ENCODE measurements at places on chromosomes 7 and 10.

DNA sequence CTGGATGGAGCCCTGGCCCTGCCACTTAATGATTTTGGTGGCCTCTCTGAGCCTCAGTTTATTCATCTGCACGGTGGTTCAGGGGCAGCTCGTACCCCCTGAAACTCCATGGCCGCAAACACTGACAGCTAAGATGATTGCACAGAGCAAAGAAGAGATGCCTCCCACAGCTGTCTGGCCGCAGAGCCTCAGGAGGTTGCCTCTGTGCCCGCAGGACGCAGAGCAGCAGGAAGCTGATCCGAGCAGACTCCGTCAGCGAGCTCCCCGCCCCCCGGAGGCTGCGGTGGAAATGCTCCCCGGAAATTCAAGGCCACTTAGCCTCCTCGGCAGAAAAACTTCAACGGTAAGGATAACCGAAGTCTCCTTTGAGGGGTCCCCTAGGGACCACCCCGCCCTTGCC is 30.2 kb upstream of the C10orf53 start:
- H3K36me3 ChIP-seq: no peaks in the 10 kb centered on the region
- peaks cover 16% of the 10 kb centered on the region for H3K4me1 ChIP-seq
- no peak overlapping the region for H3K27ac ChIP-seq

DNA sequence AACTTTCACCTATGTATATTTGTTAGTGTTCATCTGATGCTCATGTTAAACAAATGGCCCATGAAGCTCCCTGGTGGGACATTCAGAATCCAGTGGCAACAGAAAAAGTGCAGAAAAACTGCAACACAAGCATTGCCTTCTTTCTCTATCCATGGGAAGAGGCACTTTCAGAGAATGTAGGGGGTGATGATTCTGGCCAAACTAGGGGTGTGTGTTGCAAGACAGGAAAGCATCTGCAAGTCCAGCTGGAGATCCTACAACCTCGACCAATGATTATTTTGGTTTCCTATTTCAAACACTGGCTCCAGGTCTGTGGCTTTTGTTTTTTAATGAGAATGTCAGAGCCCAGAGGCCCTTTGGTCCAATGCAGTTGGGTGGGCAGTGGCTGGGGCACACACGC is 198.7 kb downstream of the CXCL12 start:
- no peak overlapping the region for H3K27ac ChIP-seq
- no peaks in the 10 kb centered on the region for H3K27me3 ChIP-seq
- H3K4me1 ChIP-seq: no peaks in the 10 kb centered on the region

DNA sequence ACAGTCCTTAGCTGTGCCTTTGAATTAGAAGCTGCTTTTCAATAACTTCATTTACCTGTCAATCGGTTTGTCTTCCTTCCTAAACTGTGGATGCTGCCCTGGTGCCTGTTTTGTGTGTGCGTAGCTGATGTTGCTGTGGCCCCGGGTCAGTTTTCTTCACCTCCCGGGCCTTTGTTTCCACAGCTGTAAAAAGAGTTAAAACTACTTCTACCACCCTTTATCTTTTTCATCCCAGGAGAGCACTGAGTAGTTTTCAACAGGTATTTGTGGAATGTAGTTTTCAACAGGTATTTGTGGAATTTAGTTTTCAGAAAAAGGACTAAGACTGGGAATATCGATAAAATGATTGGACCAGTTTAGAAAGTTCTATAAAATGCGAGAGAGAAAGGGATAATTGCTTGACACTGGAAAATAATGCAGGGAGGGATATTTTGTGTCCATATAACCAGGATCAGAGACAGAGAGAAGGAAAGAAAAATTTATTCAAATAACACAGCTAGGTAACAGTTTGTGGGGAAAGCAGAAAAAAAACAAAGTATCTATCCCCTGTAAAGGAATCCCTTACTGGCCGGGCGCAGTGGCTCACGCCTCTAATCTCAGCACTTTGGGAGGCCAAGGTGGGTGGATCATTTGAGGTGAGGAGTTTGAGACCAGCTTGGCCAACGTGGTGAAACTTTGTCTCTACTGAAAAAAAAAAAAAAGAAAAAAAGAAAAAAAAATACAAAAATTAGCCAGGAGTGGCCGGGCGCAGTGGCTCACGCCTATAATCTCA is 15.9 kb upstream of the IGF2BP3 start:
- H3K4me1 ChIP-seq: peaks cover 7% of the 10 kb centered on the region
- peaks cover 10% of the 10 kb centered on the region for H3K27me3 ChIP-seq
- no peak overlapping the region for H3K27ac ChIP-seq
- no peak overlapping the region for H3K4me3 ChIP-seq
- DNase-seq: no peak
- no peaks in the 10 kb centered on the region for H3K36me3 ChIP-seq

GRCh38 chr10:33204031-33204430 is 130.4 kb downstream of the NRP1 start:
- no peak overlapping the region for H3K27ac ChIP-seq
- H3K36me3 ChIP-seq: no peaks in the 10 kb centered on the region
- H3K4me1 ChIP-seq: no peaks in the 10 kb centered on the region
- H3K27me3 ChIP-seq: no peaks in the 10 kb centered on the region

- H3K27ac ChIP-seq: no peak overlapping the region
- H3K27me3 ChIP-seq: peaks cover 10% of the 10 kb centered on the region
- peaks cover 3% of the 10 kb centered on the region for H3K4me1 ChIP-seq
These were observed 31.0 kb downstream of the GPR141 start for GRCh38 chr7:37714606-37715005.

- H3K36me3 ChIP-seq: peaks cover 28% of the 10 kb centered on the region
- H3K4me1 ChIP-seq: peaks cover 8% of the 10 kb centered on the region
- H3K27me3 ChIP-seq: no peaks in the 10 kb centered on the region
- H3K4me3 ChIP-seq: no peak overlapping the region
- no peak overlapping the region for H3K27ac ChIP-seq
These were observed 7.8 kb downstream of the GOT1 start for GRCh38 chr10:99422529-99423096.

DNA sequence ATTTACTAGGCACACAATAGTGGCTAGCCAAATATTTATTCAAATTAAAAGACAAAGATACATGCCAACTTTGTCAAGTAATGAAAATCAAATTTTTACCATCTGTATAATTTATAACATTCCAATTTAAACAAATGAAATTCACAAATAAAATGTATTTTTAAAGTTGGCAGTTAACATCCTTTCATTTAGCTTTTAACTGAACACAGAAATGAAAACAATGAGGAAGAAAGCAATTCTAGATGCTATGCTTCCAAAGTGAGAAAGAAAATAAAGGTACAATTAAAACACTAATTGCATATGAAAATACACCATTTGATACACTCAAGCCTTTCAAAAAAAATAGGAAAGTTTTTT is 123.1 kb downstream of the MPP7 start:
- H3K27me3 ChIP-seq: peaks cover 8% of the 10 kb centered on the region
- H3K4me3 ChIP-seq: peak overlapping the region; percentile 26
- peaks cover 23% of the 10 kb centered on the region for H3K4me1 ChIP-seq

DNA sequence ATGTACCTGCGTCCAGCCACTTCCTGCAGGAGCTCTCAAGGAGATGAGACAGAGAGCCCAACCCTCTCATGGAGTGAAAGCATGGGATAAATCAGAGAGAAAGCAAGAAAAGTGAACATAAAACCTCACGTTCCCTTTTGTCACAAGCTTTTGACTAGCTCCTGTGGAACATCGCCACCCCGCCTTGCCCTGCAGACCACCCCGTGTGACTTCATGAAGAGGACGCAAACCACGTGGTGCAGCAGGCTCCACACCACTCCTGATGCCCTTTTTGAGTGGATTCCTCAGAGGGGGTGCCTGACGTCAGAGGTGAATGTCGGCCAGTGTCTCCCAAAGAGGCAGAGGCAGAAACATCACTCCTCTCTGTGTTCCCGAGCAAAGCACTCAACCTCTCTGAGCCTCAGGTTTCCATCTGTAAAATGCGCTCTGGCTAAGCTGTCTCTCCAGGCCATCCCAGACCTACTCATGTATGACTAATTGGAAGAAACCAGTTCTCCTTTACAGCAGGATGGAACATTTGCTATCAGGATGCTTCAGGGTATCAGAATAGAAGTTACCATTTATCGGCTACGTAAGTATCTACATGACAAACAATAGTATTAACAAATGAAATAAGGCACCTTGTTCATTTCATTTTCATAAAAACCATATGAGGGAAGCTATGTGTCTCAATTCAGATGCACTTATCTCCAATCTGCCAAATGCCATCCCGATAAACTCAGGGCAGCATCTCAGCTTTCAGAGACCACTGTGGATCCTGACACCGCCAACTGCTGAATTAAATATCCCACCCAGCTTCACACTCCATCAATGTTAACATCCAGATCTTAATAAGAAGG is 5.3 kb downstream of the ZNF488 start:
- H3K27me3 ChIP-seq: peaks cover 53% of the 10 kb centered on the region
- DNase-seq: no peak
- H3K27ac ChIP-seq: no peak overlapping the region
- H3K4me1 ChIP-seq: peaks cover 7% of the 10 kb centered on the region
